ENCODE measurements at places on chromosomes 5 and 9.

DNA sequence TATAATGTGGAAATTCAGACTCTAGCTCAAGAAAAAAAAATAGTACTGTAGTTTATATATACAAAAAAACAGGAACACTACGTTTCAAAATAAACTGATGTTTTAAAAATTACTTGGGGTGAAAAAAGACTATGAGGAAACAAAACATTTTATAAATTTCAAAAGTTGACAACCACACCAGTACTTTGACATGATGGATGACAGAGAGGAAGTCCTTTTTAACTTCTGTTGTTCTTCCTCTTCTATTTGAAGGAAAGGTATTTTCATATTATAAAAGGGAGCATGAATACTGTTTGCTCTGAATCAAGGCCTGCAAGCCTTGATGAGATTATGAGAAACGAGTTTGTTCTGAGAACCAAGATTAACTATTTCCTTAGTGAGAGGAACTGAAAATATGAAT lies 456.9 kb downstream of the TAF11L14 start:
- DNase-seq: no peak

DNA sequence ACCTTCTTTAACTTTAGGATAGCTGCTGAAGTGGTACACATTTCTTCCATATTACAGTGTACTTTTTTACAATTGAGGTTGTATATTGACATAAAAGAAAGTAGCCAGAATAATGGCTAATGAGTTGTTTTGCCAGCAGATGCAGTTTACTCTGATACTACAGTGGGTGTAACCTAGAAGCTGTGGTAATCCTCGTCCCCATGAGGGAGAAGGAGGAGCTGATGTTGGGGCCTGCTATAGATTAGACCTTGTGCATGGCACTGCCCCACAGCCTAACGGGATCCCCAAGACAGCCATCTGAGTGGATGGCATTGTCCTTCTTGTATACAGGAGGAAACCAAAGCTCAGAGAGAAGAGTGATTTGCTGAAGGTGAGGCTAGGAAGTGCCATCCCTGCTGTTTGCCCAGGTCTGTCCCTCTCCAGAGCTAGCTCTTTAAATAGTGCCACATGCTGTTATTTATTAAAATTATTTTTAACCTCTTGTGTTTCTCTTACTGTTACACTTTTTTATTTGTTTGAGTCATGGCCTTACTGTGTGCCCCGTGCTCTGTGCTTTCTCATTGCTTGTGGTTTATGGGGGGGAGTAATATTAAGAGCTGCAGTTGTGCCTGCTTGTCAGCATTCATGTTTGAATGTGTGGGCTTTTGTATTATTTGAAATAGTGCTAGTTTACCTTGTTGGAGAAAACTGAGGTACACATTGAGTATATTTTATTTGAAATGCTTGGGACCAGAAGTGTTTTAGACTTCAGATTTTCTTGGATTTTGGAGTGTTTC lies 65.3 kb downstream of the ICE1 start:
- DNase-seq: no peak

DNA sequence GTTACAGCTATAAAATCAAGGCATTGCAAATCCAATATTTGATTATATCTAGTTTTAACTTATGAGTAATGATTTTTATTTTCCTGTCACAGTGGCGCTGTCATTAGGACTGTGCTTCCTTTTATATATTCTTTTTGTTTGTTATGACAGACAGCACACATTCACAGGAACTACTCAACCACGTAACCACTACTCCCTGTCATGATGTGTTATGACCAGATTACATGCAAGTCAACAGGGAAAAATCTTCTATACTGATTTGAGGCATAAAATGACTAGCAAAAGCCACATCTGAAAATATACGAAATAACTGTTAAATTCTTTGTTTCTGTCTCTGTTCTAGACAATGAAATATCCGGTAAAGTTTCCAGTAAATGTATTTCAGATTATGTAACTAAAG lies 25.4 kb downstream of the SREK1 start:
- no peak for DNase-seq

DNA sequence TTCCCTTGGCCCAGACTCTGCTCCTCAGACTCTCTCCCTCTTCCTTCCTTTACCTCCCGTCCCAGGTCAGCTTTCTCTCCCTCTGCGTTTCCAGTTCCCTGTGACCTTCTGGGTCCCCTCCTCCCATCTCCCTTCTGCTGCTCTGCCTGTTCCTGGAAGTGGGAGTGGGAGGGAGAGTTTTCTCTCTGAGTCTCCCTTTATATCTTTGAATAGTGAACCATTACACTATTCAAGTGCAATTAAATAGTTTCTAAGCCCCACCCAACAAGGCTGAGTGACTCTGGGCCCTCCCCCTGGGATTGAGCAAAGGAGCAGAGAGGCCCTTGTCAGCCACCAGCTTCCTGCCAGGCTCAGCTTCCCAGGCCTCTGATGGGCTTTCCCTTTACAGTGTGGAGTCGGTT lies 34.8 kb downstream of the THBS4 start:
- DNase-seq: no peak

GRCh38 chr5:62077823-62078550 lies 228.0 kb upstream of the KIF2A start:
- DNase-seq: no peak

Data from stimulated activated CD4-positive, alpha-beta T cell treated with anti-CD3 and anti-CD28 coated beads, TNF-alpha, amount 100 ng/mL, for 1 hour (primary cell).